ENCODE measurements at places on chromosomes 3 and 15.
A peak's percentile ranks its signal among the peaks of the same experiment; 100 is the strongest.

GRCh38 chr3:114446600-114446999 is 152.8 kb downstream of the TIGIT start:
- DNase-seq = no peak
- H3K4me1 ChIP-seq = peaks cover 6% of the 10 kb centered on the region
- no peaks in the 10 kb centered on the region for H3K27me3 ChIP-seq
- no peak overlapping the region for H3K4me3 ChIP-seq

GRCh38 chr15:82108489-82109078 is 62.8 kb upstream of the MEX3B start:
- H3K4me1 ChIP-seq = peaks cover 4% of the 10 kb centered on the region
- no peak overlapping the region for H3K4me3 ChIP-seq
- DNase-seq = peak; percentile 50
- no peaks in the 10 kb centered on the region for H3K27me3 ChIP-seq

DNA sequence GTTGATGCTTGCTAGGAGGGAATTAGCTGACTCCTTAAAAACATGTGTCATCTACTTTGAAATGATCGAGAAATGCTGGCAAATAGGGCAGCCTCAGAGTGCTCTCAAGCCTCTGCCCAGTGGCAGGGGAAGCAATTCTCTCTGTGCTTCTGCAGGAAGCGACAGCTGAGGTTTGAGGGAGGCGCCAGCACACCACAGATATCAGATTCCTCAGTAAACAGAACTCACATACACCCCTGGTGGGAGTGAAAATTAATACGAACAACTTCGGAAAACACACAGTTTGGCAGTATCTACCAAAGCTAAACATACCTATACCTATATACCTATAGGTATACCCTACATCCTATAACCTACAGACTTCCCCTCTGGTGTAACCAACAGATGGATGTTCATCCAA is 61.3 kb downstream of the NSMCE3 start:
- no peaks in the 10 kb centered on the region for H3K4me1 ChIP-seq
- DNase-seq = no peak
- H3K36me3 ChIP-seq = no peaks in the 10 kb centered on the region
- H3K4me3 ChIP-seq = no peak overlapping the region
- H3K27ac ChIP-seq = no peak overlapping the region
- H3K27me3 ChIP-seq = no peaks in the 10 kb centered on the region

DNA sequence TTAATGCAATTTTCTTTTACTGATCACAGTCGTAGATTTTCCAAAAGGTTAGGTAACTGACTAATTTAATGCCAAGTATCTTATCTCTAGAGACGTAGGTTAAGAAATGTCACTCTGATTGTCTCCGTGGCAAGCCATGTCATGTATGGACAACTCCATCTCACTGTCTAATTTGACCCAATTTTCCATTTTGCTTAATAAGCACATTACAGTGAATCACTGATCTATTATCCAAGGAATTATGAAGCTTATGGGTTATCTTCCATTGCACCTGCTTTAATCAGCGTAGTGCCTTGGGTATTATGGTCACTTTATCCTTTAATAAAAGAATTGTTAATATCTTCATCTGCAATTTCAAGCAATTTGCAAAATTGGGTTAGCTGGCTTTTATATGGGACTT is 557.4 kb upstream of the ROBO2 start:
- no peak overlapping the region for H3K27ac ChIP-seq
- no peaks in the 10 kb centered on the region for H3K36me3 ChIP-seq
- H3K4me3 ChIP-seq = no peak overlapping the region
- no peaks in the 10 kb centered on the region for H3K27me3 ChIP-seq
- DNase-seq = no peak

- peaks cover 8% of the 10 kb centered on the region for H3K4me1 ChIP-seq
- H3K4me3 ChIP-seq = no peak overlapping the region
- H3K27me3 ChIP-seq = no peaks in the 10 kb centered on the region
- peaks cover 17% of the 10 kb centered on the region for H3K36me3 ChIP-seq
These were observed 115.8 kb downstream of the FBXL22 start for GRCh38 chr15:63712828-63713520.

GRCh38 chr3:107850681-107851080 is 240.2 kb downstream of the CD47 start:
- no peak for DNase-seq
- peaks cover 2% of the 10 kb centered on the region for H3K4me1 ChIP-seq
- no peaks in the 10 kb centered on the region for H3K36me3 ChIP-seq
- H3K4me3 ChIP-seq = no peak overlapping the region
- H3K27ac ChIP-seq = no peak overlapping the region
- H3K27me3 ChIP-seq = no peaks in the 10 kb centered on the region

GRCh38 chr3:29240248-29240647 is 40.6 kb upstream of the RBMS3 start:
- H3K36me3 ChIP-seq = no peaks in the 10 kb centered on the region
- no peak overlapping the region for H3K4me3 ChIP-seq

GRCh38 chr3:47162697-47163168 is 1.2 kb downstream of the SETD2 start:
- H3K27me3 ChIP-seq = no peaks in the 10 kb centered on the region
- peaks cover 6% of the 10 kb centered on the region for H3K4me1 ChIP-seq
- H3K4me3 ChIP-seq = peak overlapping the region; percentile 85
- H3K27ac ChIP-seq = peak overlapping the region; percentile 85

DNA sequence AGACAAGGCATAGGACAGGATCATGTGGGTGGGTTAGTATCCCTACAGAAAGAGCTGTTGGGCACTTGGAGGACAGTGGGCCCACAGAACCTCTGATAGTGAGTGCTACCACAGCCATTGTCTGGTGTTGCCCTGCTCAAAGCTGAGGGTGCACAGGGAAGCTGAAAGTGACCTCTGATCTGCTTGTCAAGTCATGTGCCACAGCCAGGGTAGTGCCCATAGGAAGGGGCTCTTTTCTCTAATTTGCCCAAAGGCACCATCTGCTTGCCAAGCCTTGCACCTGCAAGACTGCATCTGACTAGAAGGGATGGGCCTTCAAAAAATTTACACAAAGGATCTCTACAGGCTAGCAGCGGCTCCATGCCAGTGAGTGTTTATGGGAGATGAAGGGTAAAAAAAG is 87.4 kb upstream of the GSK3B start:
- no peak overlapping the region for H3K27ac ChIP-seq
- no peak for DNase-seq
- no peak overlapping the region for H3K4me3 ChIP-seq

DNA sequence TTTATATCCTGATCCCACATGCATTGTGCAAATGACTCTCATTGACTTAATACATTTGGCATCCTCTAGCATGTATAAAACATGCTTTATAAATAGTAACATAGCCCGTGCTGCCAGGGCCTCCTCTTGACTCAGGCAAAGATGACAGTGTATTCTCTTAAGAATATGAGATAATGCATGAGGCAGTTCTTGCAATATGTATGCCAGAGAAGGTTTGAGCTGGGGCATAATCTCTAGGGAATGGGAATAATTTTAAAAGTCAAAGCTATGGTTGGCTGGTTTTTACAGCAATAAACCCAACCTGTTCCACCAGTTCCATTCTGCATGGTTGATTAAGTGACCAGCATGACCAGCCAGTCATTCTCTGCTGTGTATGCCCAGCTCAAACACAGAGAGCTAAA is 179.0 kb upstream of the PFN2 start:
- H3K4me3 ChIP-seq = no peak overlapping the region
- H3K36me3 ChIP-seq = no peaks in the 10 kb centered on the region
- no peaks in the 10 kb centered on the region for H3K27me3 ChIP-seq
- H3K4me1 ChIP-seq = peaks cover 16% of the 10 kb centered on the region
- H3K27ac ChIP-seq = peak overlapping the region; percentile 41
- DNase-seq = peak; percentile 93

DNA sequence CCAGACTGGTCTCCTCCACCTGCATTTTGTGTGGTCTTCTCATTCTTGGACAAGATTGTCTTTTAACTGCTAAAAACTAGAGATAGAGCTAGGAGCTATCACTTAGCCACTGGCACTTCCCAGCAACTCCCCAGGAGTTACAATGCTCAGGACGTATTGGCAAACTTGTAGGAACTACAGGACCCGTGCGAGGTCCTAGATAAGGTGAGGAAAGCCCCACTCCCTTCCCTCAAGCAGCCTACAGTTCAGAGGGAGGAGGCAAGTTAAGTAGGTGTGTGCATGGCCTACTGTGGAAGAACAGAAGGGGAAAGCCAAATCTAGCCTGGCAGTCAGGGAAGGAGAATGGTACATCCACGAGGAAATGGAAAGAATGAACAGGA is 504.7 kb upstream of the PROK2 start:
- no peak overlapping the region for H3K4me3 ChIP-seq
- no peak overlapping the region for H3K27ac ChIP-seq
- peaks cover 38% of the 10 kb centered on the region for H3K27me3 ChIP-seq
- peaks cover 10% of the 10 kb centered on the region for H3K4me1 ChIP-seq
- H3K36me3 ChIP-seq = no peaks in the 10 kb centered on the region

DNA sequence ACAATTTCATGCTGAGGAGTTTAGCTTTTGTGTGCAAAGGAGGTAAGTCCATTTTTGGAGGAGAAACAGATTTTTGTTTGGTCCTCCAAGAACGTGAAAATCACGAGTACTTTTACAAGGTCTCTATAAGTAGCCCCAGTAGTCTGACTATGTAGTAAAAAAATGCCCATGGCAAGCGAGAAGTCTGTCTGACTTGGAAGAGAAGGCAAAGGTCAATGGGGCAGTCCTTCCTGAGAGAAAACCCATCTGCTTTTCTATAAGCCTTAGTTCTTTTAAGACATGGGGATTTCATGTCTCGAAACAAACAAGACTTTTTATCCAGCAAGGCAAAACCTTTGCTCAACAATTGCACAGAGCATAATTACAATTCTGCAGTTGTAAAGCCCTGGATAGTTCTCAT is 183.2 kb downstream of the GAP43 start:
- H3K4me3 ChIP-seq = no peak overlapping the region
- peaks cover 2% of the 10 kb centered on the region for H3K36me3 ChIP-seq
- peak; percentile 58 for DNase-seq

DNA sequence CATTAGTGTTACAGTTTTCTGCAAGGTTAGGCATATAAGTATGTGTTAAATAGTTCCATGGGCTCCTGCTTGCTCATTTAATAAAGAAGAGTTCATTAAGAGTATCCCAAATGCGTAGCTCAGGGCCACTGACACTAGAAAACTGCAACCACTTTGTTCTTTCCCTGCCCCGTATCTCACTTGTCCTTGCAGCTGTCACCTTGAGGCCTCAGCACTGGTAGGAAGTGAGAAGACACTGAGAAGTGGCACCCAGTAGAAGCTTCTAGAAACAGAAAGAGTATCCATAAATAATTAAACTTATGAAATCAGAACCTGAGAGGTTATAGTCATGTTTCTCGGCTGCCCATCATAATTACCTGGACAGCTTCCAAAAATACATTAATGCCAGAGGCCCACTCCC is 266.0 kb downstream of the KCNMB2 start:
- no peaks in the 10 kb centered on the region for H3K36me3 ChIP-seq
- no peak overlapping the region for H3K4me3 ChIP-seq
- no peaks in the 10 kb centered on the region for H3K4me1 ChIP-seq
- no peak overlapping the region for H3K27ac ChIP-seq
- DNase-seq = no peak

- H3K36me3 ChIP-seq = no peaks in the 10 kb centered on the region
- peak; percentile 78 for DNase-seq
- peaks cover 14% of the 10 kb centered on the region for H3K4me1 ChIP-seq
- no peak overlapping the region for H3K4me3 ChIP-seq
- peaks cover 11% of the 10 kb centered on the region for H3K27me3 ChIP-seq
These were observed 193.2 kb upstream of the TPRG1 start for GRCh38 chr3:188978421-188979171.

GRCh38 chr3:70734756-70735155 is 422.3 kb upstream of the MDFIC2 start:
- H3K4me1 ChIP-seq = peaks cover 1% of the 10 kb centered on the region
- H3K27ac ChIP-seq = no peak overlapping the region

DNA sequence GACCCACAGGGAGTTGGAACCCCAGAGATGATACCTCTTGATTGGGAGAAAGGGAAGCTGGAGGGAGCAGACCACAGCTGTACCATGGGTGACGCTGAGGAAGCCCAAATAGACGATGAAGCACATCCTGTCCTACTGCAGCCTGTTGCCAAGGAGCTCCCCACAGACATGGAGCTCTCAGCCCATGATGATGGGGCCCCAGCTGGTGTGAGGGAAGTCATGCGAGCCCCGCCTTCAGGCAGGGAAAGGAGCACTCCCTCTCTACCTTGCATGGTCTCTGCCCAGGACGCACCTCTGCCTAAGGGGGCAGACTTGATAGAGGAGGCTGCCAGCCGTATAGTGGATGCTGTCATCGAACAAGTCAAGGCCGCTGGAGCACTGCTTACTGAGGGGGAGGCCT is 201.1 kb downstream of the AKAP13 start:
- H3K4me1 ChIP-seq = peaks cover 7% of the 10 kb centered on the region
- no peak overlapping the region for H3K4me3 ChIP-seq
- H3K27me3 ChIP-seq = no peaks in the 10 kb centered on the region
- DNase-seq = no peak

- DNase-seq = no peak
- no peak overlapping the region for H3K4me3 ChIP-seq
- H3K4me1 ChIP-seq = no peaks in the 10 kb centered on the region
- H3K36me3 ChIP-seq = no peaks in the 10 kb centered on the region
These were observed 175.6 kb upstream of the ATP10A start for GRCh38 chr15:26038693-26039092.

- no peak overlapping the region for H3K4me3 ChIP-seq
- H3K4me1 ChIP-seq = no peaks in the 10 kb centered on the region
- no peak overlapping the region for H3K27ac ChIP-seq
These were observed 30.5 kb upstream of the LYZL4 start for GRCh38 chr3:42440924-42441323.
